ENCODE measurements at places on chromosomes 6 and 20. TPM values are rescaled to one million over a fixed set of nuclear protein-coding genes. Genes with fewer than 3 reads are reported as not detected.

- H3K27ac ChIP-seq: no peak overlapping the region
- H3K4me3 ChIP-seq: no peak overlapping the region
- no peaks in the 10 kb centered on the region for H3K27me3 ChIP-seq
Measured at GRCh38 chr6:121867095-121867494, 431.6 kb downstream of the GJA1 start.

GRCh38 chr20:23225407-23226060, 125.1 kb upstream of the NXT1 start:
- no peak overlapping the region for H3K27ac ChIP-seq
- no peaks in the 10 kb centered on the region for H3K36me3 ChIP-seq
- no peak overlapping the region for H3K4me3 ChIP-seq

The C20orf202 gene
- total RNA-seq: not detected

DNA sequence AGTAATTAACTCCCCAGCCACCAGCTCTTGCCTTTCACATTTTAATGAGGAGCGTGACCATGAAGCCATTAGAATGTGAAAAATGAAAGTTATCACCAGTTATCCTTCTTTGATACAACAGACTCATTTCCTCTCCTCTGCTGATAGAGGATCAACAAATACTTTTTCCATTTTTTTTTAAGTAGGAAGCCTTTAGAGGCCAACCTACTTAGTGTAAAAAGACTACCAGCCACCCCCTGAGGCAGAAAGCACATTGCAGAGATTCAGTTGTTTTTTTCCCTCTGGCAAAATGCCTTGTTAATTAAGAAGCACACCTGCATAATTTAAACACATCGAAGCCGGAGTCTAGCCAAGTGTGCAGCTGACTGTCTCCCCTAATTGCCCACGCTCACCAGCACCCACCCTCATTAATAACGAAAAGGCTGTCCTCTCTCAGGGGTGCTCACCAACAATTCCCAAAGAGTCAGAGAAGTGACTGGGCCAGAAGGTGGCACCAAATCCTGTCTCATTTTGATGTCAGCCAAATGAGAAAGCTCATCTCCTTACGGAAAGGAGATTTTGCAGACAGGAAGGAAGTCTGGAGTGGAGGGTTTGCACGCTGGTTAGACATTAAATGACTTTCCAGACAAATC, 60.9 kb upstream of the MC3R start:
- H3K27me3 ChIP-seq: no peaks in the 10 kb centered on the region
- H3K36me3 ChIP-seq: no peaks in the 10 kb centered on the region
- no peak overlapping the region for H3K4me3 ChIP-seq
- no peaks in the 10 kb centered on the region for H3K4me1 ChIP-seq
- no peak for DNase-seq
- H3K27ac ChIP-seq: no peak overlapping the region

The GGTLC1 gene
- 0.18 TPM for total RNA-seq

DNA sequence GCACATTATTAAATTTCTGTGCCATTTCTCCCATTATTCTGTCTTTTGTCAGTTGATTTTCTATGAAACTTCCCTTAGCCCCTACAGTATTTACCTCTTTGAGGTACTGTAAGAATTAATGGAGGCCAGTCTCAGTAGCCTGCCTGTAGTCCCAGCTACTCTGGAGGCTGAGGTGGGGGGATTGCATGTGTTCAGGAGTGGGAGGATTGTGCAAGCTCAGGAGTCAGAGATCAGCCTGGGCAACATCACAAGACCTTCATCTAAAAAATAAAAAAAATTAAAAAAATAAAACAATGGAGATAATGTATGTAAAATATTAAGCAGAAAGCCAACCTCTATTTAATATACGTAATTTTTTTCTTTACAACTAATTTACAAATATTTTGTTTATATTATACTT, 77.8 kb downstream of the OR2B2 start:
- peak overlapping the region; percentile 14 for H3K27ac ChIP-seq
- no peak for DNase-seq
- no peaks in the 10 kb centered on the region for H3K27me3 ChIP-seq

DNA sequence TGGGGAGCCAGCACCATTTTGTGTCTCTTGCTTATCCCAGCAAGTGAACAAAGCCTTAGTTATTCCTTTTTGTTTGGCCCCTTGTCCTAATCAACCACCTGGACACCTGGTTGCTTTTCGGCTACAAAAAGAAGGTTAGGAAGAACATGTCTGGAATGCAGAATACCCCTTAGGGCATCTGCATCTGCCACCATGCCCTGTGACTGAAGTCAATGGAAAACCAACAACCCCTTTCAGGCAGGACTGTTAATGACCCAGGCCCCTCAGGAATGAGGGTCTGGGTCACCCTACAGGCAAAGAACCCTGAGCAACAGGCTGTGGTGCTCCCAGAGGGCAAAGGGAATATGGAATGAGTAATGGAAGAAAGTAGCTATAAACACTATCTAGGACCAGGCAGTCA, 78.5 kb downstream of the PDE10A start:
- no peak overlapping the region for H3K27ac ChIP-seq
- peaks cover 15% of the 10 kb centered on the region for H3K4me1 ChIP-seq
- no peaks in the 10 kb centered on the region for H3K36me3 ChIP-seq
- H3K27me3 ChIP-seq: no peaks in the 10 kb centered on the region
- H3K4me3 ChIP-seq: no peak overlapping the region
- DNase-seq: no peak

- no peaks in the 10 kb centered on the region for H3K36me3 ChIP-seq
- DNase-seq: no peak
- peaks cover 5% of the 10 kb centered on the region for H3K27me3 ChIP-seq
- H3K27ac ChIP-seq: peak overlapping the region; percentile 79
- H3K4me1 ChIP-seq: peaks cover 20% of the 10 kb centered on the region
- peak overlapping the region; percentile 90 for H3K4me3 ChIP-seq
Measured at GRCh38 chr6:118650582-118651281, 659 bp downstream of the CEP85L start.

The MED20 gene
- total RNA-seq: 24.5 TPM

DNA sequence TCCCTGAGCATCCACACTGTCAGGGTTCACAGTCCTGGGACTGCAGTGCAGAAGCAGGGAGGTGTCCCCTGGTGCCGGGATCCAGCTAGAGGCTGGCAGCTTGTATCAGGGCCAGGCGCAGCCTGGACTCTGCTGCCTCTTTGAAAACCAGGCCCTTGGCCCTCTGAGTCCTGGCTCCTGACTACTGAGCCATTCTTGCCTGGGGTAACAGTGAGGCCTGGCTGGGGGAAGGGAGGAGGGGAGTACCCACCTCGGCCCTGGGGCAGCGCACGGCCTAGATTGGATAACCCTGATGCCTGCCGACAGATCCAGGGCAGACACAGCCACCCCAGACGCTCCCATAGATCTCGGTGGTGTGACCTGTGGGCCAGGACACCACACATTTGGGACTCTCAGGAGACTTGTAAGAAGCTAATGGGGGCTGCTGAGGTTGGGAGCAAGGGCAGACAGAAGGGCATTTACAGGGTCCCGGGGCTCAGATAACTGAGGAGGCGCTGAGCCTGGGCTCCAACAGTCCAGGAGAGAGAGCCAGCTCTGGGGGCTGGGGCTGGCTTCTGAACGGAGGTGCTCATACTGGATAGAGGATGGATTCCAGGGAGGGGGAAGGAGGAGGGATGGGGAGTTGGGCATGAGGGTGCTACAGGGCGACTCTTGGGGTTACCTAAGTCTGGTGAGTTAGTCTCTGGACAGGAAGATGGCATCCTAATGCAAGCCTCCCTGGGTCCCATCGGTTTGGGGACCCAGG, 30.5 kb downstream of the SPDEF start:
- peaks cover 15% of the 10 kb centered on the region for H3K4me1 ChIP-seq
- no peak overlapping the region for H3K27ac ChIP-seq
- H3K36me3 ChIP-seq: no peaks in the 10 kb centered on the region
- H3K4me3 ChIP-seq: no peak overlapping the region

The TGM2 gene
- 113 TPM for total RNA-seq

The SLC22A7 gene
- total RNA-seq: not detected

GRCh38 chr6:116439522-116440051, 21.6 kb upstream of the CALHM6 start:
- H3K4me1 ChIP-seq: no peaks in the 10 kb centered on the region
- DNase-seq: no peak
- no peaks in the 10 kb centered on the region for H3K36me3 ChIP-seq

DNA sequence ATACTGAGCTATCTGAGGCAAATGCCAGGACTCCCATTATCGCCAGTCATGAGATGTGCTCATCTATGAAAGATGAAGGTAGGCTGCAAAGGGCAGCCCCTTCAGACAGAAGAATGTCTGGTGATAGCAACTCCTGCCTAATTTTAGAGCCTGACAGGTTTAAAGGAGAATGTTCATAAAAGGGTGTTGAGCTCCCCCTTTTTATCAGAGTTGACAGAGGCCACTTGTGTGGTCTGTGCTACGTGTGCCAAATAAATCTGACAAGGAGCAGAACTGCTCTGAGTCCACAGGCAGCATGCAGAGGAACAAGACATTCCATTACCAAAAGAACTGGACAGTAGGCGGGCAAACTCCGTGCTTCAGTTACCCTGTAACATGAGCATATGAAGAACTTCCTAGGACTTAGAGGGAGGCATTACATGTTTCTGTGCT, 101.8 kb downstream of the PREP start:
- H3K36me3 ChIP-seq: no peaks in the 10 kb centered on the region
- H3K27me3 ChIP-seq: no peaks in the 10 kb centered on the region
- H3K27ac ChIP-seq: no peak overlapping the region
- no peak overlapping the region for H3K4me3 ChIP-seq

DNA sequence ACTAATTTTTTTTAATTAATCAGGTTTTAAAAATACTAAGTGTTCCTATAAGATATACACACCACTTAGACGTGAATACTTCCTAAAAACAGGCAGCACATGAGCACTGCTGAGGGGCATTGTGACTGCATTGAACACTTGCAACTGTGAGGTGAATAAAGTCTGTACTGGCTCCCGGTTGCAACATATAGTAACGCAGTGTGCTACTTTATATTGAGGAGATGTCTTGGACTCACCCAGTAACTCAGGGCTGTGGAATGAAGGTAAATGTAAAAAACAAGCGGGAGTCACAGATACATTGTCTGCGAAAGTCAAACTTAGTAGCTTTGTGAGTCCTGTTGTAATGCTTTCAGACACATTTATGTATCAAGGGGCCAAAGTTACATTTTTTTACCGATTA, 17.0 kb upstream of the HLA-A start:
- H3K36me3 ChIP-seq: no peaks in the 10 kb centered on the region
- H3K4me1 ChIP-seq: peaks cover 15% of the 10 kb centered on the region
- H3K27me3 ChIP-seq: no peaks in the 10 kb centered on the region
- no peak for DNase-seq
- no peak overlapping the region for H3K4me3 ChIP-seq

GRCh38 chr20:53914781-53915445, 155.5 kb downstream of the BCAS1 start:
- no peak for DNase-seq
- H3K4me3 ChIP-seq: peak overlapping the region; percentile 26
- H3K27me3 ChIP-seq: no peaks in the 10 kb centered on the region
- peak overlapping the region; percentile 100 for H3K27ac ChIP-seq

DNA sequence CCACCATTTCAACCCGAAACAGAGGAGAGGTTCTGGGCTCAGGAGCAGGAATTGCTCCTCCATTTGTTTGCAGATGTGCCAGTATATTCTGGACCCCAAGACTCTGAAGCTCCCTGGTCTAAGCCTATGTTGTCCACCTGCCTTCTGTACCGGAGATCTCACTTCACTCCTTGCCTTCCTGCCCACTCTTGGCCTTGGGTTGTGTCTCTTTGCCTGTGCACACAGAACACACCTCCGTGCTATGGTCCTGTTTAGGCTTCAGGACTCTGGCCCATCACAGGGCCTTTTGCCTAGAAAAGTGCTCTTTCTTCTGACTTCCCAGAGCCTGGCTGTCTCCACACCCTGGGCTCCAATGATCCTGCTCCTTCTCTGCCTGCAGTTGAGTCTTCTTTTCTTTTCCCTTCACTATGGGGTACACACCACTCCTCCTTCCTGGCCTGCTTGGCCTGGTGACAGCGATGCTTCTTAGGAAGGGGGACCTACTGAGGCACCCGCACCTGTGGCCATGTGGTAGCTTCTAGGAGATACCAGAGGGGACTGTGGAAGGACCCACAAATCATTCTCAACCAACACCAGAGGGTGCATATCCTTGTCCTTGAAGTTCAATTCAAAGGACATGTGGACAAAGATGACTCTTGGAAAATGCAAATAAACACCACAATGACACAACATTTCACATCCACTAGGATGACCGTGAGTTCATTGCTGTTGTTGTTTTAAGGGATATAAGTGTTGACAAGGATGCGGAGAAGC, 75.1 kb downstream of the FOXA2 start:
- no peak for DNase-seq
- H3K27ac ChIP-seq: peak overlapping the region; percentile 60
- H3K27me3 ChIP-seq: no peaks in the 10 kb centered on the region
- no peaks in the 10 kb centered on the region for H3K36me3 ChIP-seq

- no peak overlapping the region for H3K27ac ChIP-seq
- peaks cover 6% of the 10 kb centered on the region for H3K36me3 ChIP-seq
- DNase-seq: no peak
- H3K27me3 ChIP-seq: no peaks in the 10 kb centered on the region
Measured at GRCh38 chr6:42963855-42964605, 3.5 kb downstream of the GNMT start.

DNA sequence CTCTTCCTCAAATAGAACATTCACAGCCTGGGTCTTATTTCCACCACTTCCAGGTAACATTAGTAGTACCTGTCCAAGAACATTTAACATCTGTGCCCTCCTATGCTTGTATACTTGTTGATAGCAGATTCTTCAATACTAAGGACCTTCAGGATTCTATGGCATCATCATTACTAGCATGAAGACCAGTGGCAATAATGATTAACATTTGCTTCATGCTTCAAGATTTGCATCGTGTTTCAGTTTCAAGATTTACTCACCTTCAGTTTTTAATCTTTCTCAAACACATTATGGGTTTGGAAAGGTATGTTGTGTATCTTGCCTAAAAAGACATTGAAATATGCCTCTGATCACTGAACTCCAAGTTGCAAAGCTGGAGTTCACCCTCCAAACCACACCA, 412.8 kb upstream of the NRSN1 start:
- H3K36me3 ChIP-seq: no peaks in the 10 kb centered on the region
- no peaks in the 10 kb centered on the region for H3K4me1 ChIP-seq

DNA sequence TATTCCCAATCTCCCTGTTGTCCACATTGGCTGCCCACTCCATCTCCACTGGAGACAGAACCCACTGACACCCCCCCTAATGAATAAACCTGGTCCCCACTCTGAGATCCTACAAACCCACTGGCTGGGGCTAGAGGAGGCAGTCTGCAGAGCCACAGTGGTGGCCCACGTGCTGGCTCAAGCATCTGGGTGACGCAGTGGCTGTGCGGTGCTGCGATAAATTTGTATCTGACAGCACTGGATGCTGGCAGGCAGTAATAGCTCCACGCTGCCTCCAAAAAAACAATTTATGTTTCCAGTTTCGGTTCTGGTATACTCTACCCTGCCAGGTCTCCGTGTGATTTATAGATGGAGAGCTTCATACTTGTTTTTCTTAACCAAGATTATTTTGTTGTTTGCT, 87.1 kb upstream of the SYNDIG1 start:
- DNase-seq: no peak
- H3K27me3 ChIP-seq: no peaks in the 10 kb centered on the region
- no peak overlapping the region for H3K4me3 ChIP-seq
- H3K4me1 ChIP-seq: no peaks in the 10 kb centered on the region
- H3K36me3 ChIP-seq: no peaks in the 10 kb centered on the region
- H3K27ac ChIP-seq: no peak overlapping the region

Measured in Panc1 (cell line).